ENCODE measurements at places on chromosomes 2 and 18.

- DNase-seq, result no peak
These were observed 129.5 kb upstream of the CAVIN2 start for GRCh38 chr2:191976436-191976835.

- DNase-seq, result no peak
These were observed 17.1 kb upstream of the OSBPL6 start for GRCh38 chr2:178177066-178177679.

GRCh38 chr2:189624648-189625355 is 36.5 kb upstream of the ASNSD1 start:
- DNase-seq, result no peak

DNA sequence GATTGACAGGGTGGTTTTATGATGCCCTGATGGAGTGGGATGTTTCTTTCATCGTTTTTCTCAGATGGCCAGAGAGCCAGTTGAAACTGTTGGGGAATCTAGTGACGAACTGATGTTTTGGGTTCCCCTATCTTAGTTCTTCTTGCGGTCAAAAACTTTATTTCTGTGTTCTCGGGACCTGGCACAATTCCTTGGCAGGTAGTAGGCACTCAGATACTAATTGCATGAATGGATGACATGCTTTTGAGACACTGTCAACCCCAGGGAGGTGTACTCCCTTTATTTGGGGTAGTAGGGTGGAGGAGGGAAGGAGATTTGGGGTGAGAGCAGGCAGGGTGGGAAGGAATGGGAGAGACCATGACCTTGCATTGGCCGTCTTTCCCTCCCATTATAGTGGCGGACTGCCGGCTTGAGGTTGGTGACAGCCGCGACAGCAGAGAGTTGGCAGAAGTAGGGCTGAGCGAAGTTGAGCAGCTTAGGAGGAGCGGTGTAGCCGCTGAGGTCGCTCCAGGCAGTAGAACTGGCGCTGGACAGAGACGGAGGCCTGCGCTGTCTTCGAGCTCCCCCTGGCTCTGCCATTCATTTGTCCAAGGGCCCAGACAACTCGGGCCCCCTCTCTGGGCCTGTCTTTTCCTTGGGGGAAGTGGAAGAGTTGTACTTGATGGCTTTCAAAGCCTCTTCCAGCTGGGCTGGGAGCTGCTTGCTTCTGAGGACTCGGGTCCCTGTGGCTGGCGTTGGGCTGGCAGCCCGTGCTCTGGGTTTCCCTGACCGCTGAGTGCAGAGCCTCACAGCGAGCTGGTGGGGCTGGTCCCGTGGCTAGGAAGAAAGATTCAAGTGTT is 2.6 kb downstream of the TET3 start:
- DNase-seq, result no peak

DNA sequence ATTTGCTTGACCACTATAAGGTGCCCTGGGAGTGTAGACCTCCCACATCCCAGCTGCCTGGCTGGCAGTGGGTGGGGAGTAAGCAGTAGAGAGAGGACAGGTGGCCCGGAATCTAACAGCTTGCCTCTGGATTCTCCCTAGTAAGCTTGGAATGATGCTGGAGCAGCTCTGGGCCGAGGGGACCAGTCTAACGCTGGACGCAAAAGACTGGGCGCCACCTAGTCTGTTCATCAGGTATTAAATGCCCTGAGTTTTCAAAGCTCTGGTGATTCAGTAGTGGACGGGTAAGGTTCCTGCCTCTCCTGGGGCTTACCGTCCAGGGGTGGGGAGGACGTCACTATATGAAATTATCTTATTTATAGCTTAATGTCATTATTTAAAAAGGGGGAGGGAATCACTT is 648 bp upstream of the LYPD6B start:
- DNase-seq, result no peak

DNA sequence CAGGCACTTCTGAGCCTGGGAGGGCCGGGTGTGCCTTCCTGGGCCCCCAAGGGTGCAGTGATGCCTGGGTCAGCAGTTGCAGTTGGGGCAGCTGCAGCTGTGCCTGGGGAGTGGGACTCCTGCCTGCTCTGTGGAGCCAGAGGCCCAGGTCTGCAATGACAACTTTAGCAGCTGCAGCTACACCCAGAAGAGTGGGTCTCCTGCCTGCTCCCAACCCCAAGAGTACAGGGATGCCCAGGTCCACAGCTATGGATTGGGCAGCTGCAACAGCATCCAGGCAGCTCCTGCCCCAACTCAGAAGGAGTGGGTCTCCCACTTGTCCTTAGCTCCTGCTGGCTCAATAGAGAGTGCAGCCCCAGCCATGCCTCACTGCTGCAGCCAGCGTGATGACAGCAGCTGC is 73.0 kb upstream of the ST3GAL5 start:
- DNase-seq, result no peak
